ENCODE measurements at places on chromosomes 3 and 15.

DNA sequence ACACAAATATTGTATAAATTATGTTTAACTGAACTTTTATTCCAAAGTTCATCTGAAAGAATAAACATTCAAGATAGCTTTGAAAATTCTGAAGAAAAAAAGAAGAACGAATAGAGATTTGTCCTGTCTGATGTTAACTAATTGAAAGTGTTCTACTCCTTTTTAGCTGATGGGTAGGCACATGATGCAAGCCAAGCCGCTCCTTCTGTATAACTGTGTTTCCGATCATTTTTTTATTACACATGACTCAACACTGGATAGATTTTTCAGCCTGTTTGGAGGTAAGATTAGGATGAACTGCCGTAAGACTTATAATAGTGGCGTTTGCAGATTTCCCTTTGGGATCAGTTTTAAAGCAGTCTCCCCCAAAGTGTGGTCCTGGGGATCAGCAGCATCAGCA lies 19.0 kb downstream of the NSUN3 start:
- no peak for DNase-seq

GRCh38 chr3:56189536-56189935 lies 278.7 kb downstream of the ERC2 start:
- no peak for DNase-seq

DNA sequence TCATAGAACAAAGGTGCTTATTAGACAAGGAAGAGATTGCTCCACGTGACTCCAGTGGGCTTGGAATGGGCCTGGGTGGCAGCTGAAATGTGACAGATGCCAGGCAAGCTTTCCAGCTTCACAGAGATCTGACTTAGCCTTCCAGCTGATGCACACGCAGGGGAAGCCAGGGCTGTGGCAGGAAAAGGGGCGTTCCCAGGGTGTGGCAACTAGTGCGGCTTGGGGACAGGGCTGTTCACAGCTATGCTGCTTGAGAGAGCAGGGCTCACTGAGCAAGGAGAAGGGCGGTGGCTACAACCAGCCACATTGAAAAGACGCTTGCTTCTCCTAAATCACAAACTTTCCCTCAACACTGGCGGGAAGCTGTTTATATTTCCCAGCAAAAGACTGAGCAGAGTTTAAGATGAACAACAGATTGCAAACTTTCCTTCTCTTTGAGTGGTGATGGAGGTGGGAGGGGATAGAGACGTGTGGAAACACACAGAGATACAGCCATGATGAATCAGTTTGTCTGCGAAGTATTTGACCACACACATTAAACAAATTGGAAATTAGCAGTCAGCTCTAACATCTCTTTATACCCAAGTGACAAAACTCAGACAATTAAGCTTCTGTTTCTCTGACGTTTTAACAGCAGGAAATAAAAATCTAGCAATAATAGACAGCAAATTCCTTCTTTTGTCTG lies 127.5 kb downstream of the BDH1 start:
- DNase-seq, result peak; percentile 9

DNA sequence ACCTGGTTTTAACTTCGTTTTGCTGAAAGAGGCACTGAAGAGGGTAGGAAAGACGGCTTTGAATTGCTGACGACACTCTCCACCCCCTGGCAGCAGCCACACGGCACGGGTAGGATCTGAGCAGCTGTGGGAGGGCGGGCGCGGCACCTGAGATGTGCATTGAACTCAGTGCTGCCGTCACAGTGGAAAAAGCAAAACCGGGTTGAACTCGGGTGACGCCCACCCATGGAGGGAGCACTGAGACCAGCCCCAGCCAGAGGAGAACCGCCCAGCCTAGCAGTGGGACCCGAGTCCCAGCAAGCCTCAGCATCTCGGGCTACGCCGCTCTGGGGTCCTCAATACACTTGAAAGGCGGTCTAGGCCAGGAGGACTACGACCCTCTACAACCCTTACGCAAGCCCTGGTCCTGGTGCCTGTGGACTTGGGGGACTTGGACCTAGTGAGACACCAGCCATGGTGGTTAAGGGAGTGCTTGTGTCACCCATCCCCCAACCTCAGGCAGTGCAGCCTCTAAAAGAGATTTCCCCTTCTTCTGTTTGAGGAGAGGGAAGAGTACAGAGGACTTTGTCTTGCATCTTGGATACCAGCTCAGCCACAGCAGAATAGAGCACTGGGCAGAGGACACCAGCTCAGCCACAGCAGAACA lies 50.0 kb upstream of the RPL35A start:
- no peak for DNase-seq

DNA sequence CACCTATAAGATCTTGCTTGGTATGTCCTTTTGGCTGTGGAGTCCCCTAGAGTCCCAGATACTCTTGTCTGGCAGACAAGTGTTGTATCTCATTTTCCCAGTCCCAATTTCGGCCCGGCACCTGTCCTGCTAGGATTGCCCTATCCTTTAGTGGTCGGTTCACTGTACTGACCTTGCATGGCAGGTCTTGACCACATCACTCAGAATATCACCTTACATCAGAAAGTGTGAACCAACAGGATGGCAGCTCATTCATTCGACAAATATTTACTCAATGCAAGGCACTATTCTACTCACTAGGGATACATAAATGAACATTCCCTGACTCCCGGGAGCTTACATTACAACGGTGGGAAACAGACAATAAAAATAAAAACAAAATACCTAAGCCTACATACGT lies 5.7 kb upstream of the CCDC80 start:
- no peak for DNase-seq
